ENCODE measurements at places on chromosomes 3 and 15.

GRCh38 chr15:28956491-28956890, 70.7 kb downstream of the APBA2 start:
- no peak for DNase-seq

- no peak for DNase-seq
Observed at GRCh38 chr3:151299006-151299405, 17.6 kb downstream of the GPR87 start.

DNA sequence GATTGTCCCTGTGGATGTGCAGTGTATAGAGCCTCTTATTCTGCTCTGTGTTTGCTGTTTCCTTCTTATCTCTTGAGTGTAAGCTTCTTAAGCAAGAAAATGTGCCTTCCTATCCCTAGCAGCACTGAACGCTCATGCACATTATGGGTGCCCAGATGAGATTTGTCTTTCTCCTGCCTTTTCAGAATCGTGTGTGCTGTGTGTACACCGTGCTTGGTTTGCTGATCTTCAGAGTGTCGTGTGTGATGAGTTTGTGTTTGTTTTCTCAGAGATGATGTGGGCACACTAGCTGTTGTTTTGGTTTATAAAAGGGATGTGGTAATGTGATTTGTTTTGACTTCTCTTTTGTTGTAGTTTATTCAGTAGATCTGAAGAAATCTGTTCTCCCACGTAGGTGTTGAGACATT, 19.7 kb downstream of the GPR171 start:
- no peak for DNase-seq

DNA sequence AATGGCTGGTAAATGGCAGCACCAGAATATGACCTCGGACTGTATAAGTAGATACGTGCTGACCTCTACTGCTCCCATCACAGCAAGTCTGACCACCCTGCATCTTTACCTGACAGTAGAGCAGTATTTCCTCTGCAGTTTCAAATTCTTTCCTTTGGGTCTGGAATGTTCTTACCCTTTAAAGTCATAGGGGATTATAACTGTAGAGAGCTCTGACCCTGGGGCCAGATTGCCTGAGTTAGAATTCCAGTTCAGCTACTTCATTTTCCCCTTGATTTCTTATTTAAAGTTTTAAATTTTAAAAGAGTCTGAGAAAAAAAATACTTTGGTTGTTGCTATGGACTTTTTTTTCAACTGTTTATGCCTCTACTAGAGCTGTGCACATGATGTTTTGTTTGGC, 237.7 kb downstream of the NR1D2 start:
- DNase-seq, result no peak

DNA sequence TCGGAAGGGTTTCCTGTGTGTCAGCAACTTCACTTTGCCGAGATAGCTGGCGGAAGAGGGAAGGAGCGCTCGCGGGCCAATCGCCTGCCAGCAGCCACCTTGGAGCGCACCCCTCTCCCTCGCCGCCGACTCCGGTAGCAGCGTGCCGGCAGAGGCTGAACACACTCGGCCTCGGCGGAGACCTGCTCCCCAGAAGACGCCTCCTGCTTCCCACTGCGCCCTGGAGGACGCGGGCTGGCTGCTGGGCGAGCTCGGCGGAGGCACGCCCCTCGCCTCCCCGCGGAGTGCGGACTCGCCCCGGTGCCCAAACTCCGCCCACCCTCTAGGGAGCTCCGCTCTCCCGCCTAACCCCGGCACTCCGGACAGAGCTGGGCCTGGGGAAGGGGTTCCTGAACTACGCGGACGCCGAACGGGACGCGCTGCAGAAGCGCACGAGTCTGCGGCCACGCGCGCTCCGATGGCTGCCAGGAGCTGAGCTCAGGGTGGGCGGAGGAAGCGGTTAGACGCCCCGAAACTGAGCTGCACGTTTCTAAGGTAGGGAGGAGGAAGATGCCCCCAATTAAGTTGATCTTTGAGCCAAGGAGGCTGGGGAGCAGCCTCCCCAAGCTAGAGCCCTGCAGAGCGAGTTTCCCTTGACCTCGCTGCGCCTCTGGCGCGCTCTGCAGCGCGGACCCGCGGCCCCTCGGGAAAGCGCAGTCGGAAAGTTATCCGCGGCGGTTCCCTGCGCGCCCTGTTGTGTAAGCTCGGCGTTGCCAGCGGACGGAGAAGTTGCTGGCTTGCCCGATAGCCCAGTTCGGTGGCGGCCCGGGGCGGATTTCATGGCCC, at the start of gene P2RY1:
P2RY1 (plus strand) TSS at position 356 of the 825 bp plus-strand sequence. CDS start 652 bp downstream, outside the sequence.
- DNase-seq, result peak; percentile 65

GRCh38 chr3:124714223-124714853, 15.9 kb upstream of the UMPS start:
- DNase-seq, result peak; percentile 27

- no peak for DNase-seq
Observed at GRCh38 chr15:52682200-52682599, 3.0 kb upstream of the ATOSA start.

DNA sequence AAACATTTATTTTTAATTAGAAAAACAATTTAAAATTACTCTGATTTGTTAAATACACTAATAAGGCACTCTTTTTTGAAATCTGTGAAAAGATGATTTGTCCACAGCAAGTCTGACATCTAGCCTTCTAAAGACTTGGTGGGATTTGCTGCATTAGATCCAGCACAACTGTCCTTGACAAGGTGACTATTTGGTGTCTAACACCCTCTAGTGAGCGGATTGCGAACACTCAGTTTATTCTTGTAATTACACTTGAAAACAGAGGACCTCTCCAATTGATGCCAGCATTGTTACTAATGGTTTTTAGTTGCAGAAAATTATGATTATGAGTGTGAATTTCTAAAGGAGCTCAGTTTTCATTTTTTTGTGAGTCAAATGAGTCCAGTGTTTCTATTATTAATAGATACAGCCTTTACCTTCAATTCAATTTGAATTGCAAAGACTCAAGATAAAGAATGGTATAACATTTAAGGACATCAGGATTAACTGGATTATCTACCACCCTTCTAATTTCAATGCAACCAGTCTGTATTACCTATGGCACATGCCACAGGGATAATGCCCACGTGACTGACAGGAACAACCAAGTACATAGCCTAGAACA, 29.7 kb upstream of the STRIT1 start:
- peak; percentile 70 for DNase-seq

- DNase-seq, result no peak
Observed at GRCh38 chr3:127747751-127748521, 74.4 kb downstream of the MGLL start.

DNA sequence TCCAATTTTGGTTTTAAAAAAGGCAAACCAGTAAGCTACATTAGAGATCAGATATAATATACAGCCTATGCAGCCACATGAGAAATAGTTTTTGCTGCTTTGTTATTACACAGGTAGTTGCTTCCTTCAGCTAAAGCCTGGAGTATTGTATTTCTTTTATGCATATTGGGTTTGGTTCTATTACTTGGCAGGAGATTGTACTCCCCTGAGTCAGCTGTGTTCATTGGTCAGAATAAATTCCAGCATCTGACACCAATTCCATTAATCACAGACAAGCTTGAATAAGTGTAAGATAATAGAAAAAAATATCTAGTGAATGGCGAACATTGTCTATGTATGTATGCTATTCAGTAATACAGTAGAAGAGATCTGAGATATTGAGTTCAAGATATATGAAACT, 26.1 kb upstream of the ZCWPW2 start:
- no peak for DNase-seq

DNA sequence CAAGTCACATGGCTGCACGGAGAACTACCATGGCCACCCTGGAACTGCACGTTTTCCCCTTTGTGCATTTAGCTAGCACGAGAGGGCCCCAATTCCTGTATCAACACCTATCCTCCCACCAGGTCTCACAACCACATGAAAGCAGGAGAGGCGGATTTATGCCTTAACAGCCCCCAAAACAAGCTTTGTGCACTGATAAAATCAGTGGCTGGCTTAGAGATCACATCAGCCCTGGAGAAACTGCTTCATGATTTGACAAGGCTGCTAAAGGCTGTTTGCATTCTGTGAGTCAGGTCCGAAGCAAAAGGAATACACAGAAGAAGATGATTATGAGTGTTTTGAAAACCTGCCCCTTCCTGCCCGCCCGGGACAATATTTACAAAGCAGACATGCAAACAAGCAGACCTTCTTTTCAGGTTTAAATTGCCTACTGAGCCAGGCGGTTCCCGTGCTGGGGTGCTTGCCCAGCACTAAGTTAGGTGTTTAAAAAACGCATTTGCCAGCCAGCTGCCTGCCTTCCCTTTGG, 25.9 kb downstream of the CEMIP start:
- no peak for DNase-seq

DNA sequence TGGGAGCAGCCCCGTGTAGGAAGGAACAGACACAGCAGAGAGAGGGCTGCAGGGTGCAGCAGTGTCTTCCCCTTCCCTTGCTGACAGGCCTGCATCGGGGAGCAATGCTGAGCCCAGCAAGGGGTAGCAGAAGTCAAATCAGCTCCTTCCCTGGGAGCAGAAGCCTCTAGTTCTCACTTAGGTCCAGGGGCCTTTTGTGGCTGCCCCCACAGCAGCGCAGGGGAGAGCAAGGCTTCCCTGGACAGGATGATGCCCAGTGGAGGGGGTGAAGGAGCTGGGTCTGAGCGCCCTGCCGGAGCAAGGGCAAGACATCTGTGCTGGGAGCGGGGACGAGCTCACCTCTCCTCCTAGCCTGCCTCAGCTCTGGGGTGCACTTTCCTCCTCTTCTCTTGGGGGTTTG, 827 bp downstream of the PLCB2 start:
- DNase-seq, result no peak

DNA sequence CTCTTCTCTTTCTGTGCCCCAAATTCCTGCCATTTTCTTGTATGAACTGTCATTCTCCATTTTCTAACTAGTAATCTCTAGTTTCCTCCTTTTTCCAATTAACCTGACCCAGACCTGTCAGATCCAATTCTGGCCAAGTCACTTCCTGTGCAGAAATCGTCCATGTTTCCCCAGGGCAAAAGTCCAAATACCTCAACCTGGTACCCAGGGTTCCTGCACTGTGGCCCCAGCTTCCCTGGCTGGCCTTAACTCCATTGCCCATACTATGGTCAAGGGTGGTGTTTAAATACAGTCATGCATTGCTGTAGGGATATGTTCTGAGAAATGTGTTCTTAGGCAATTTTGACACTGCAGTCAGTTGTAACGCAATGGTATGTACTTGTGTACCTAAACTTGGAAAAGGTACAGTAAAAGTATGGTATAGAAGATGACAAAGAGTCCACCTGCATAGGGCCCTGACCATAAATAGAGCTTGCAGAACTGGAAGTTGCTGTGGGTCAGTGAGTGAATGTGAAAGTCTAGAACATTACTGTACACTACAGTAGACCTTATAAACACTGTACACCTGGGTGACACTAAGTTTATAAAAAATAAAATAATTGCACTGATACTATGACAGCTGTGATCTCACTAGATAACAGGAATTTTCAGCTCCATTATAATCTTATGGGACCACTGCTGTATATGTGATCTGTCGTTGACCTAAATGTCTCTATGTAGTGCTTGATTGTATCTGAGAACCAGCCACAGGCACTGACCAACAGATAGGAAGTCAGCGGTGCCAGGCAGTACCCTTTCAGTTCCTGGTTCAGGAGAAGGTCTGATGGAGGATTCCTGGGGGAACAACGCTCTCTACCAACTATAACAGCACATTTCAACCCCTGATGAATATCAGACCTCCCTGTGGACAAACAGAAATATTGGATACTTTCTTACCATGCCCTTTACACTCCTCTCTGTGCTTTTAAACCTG, 336.1 kb upstream of the PROK2 start:
- DNase-seq, result no peak

GRCh38 chr15:87656372-87656771, 600.2 kb downstream of the NTRK3 start:
- no peak for DNase-seq

- DNase-seq, result no peak
Observed at GRCh38 chr3:10244009-10244408, 4.2 kb upstream of the TATDN2 start.

GRCh38 chr3:155241579-155241978, 51.9 kb downstream of the STRIT1 start:
- DNase-seq, result no peak

GRCh38 chr15:25091421-25092158, 136.8 kb downstream of the SNRPN start:
- no peak for DNase-seq

GRCh38 chr15:86135041-86135440, 55.4 kb downstream of the AGBL1 start:
- no peak for DNase-seq

GRCh38 chr15:101498717-101499480, 9.4 kb upstream of the PCSK6 start:
- no peak for DNase-seq

- no peak for DNase-seq
Observed at GRCh38 chr15:91482799-91483198, 370.7 kb upstream of the SLCO3A1 start.

- DNase-seq, result no peak
Observed at GRCh38 chr3:119352034-119352609, 57.9 kb downstream of the ARHGAP31 start.

- DNase-seq, result no peak
Observed at GRCh38 chr3:136658946-136659682, 93.1 kb downstream of the STAG1 start.

DNA sequence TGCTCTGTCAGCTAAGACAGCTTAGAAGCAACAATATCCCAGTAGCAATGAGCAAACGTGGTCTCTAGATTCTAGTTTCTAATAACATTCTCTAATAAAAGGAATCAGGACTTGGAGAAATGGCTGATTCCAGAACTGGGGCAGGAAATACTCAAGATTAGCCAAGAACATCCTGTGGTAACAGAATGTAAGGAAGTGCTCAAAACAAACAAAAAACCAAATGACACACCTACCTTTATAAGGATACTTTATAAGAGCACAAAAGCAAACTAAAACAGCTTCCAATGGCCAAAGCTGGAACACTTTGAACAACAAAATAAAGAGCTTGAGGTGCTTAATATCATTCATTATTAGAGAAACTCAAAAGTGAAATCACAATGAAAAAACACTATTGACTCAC, 33.1 kb upstream of the EIF5A2 start:
- no peak for DNase-seq

DNA sequence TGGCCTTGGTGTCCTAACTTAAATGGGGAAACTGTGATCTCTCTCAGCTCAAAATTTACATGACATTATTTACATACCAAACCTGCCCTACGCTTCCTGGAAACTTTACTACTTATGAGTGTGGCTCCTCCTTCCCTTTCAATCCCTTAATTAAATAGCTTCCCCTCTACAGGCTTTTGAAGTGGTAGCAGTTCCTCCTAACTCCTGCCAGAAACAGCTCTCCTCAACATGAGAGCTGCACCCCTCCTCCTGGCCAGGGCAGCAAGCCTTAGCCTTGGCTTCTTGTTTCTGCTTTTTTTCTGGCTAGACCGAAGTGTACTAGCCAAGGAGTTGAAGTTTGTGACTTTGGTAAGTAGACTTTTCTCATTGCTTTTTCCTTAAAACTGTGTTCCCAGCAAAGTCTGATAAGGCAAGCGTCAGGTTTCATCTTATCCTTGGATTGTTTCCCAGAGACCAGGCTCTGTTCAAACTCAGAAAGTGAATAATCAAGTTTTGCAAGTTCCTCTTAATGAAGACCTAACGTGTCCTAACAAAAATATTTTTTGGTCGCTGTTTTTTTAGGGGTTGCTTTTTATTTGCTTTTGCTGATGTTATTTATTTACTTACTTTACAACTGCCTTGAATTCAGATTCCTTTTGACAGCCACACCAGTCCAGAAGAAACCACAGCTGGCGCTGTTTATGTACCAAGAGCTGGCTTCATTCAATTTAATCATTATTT, at the start of gene ACP3:
ACP3 (plus strand) TSS at position 179 of the 720 bp plus-strand sequence; CDS start at position 229, 50 bp downstream.
- no peak for DNase-seq

All from hindlimb muscle (tissue), 1 donor.